ENCODE measurements at places on chromosomes 6 and 20. TPM values are rescaled to one million over a fixed set of nuclear protein-coding genes. Genes with fewer than 3 reads are reported as not detected.

FAM184A gene
- not detected for total RNA-seq

SAMD10 gene
- not detected for total RNA-seq

UST gene
- total RNA-seq: 3.3 TPM

NCOA7 gene
- total RNA-seq: 22.1 TPM

TSHZ2 gene
- total RNA-seq: not detected

AHCY gene
- total RNA-seq: 331 TPM

FAM217A gene
- not detected for total RNA-seq

RFX6 gene
- total RNA-seq: not detected

OR12D3 gene
- not detected for total RNA-seq

APCDD1L gene
- 0.07 TPM for total RNA-seq

CD93 gene
- total RNA-seq: not detected

SEMG1 gene
- total RNA-seq: not detected

WFDC10B gene
- total RNA-seq: not detected

SLC22A3 gene
- total RNA-seq: 41.5 TPM

KCNQ2 gene
- 0.81 TPM for total RNA-seq

ZC3H12D gene
- 0.14 TPM for total RNA-seq

ALDH5A1 gene
- total RNA-seq: 7.0 TPM

SPAG4 gene
- 6.6 TPM for total RNA-seq

ZNF391 gene
- 0.23 TPM for total RNA-seq

EFCAB8 gene
- total RNA-seq: not detected

PSORS1C1 gene
- total RNA-seq: 4.2 TPM

PGM3 gene
- 27.1 TPM for total RNA-seq

BMP5 gene
- not detected for total RNA-seq

DNMT3B gene
- 4.0 TPM for total RNA-seq

RAB5IF gene
- 303 TPM for total RNA-seq

ENPP3 gene
- not detected for total RNA-seq

RSPO4 gene
- total RNA-seq: not detected

SPEF1 gene
- total RNA-seq: 2.5 TPM

RSPO3 gene
- total RNA-seq: 91.7 TPM

MRPS26 gene
- 158 TPM for total RNA-seq

SPTLC3 gene
- total RNA-seq: 0.07 TPM

C6orf52 gene
- 1.1 TPM for total RNA-seq

NRSN1 gene
- not detected for total RNA-seq

HLA-DQA1 gene
- total RNA-seq: not detected

BHLHE23 gene
- total RNA-seq: not detected

CD24 gene
- total RNA-seq: 252 TPM

SRMS gene
- total RNA-seq: not detected

All from A549 treated with CORT108297 at 1 μM for 4 hours (cell line).